ENCODE measurements at places on chromosomes 4 and X.

- DNase-seq: no peak
Observed at GRCh38 chr4:38106311-38106710, 146.1 kb downstream of the PTTG2 start.

- no peak for DNase-seq
Observed at GRCh38 chr4:13436962-13437361, 47.2 kb downstream of the RAB28 start.

- DNase-seq: no peak
Observed at GRCh38 chrX:41445171-41445570, 2.0 kb upstream of the NYX start.

GRCh38 chr4:104494822-104495559, at the start of gene CXXC4:
CXXC4 (minus strand) TSS chr4:104494894; CDS start chr4:104491802, 3,092 bp downstream.
- DNase-seq: peak; percentile 22

GRCh38 chr4:169957785-169958184, 68.4 kb downstream of the MFAP3L start:
- no peak for DNase-seq

DNA sequence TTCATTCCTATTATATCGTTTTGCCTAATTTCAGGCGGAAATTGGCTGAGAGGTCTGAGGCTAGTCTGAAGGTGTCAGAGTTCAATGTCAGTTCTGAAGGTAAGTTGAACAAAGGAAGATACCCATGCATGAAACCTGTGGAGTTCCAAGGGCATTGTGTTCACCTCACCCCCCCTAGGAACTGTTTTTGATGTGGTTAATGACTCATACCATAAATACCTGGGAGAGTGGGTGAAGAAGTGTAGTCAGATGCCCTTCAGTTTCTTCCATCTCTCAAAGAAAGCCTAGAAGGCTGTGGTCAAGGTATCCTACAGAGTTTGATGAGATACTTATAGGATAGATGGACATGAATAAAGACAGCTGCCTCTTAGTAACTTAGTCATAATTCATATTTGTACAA, 2.7 kb downstream of the UTP14A start:
- DNase-seq: no peak

DNA sequence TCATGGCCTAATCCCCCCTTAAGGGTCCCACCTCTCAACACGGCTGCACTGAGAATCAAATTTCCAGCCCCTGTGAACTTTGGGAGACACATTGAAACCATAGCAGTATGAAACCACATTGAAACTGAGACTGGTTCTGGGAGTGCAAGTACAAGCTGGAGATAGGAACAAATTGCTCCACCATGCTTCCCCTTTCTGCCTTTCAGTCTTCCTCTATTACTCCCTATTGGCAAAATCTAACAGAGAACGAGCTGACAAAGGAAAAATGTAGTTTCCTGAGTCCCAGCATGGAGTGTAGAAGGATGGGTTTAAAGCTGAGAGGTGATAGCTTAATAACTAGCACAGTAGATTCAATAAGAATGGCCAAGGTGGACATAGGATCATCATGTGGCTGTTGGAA, 161.7 kb upstream of the RPL34 start:
- DNase-seq: no peak

DNA sequence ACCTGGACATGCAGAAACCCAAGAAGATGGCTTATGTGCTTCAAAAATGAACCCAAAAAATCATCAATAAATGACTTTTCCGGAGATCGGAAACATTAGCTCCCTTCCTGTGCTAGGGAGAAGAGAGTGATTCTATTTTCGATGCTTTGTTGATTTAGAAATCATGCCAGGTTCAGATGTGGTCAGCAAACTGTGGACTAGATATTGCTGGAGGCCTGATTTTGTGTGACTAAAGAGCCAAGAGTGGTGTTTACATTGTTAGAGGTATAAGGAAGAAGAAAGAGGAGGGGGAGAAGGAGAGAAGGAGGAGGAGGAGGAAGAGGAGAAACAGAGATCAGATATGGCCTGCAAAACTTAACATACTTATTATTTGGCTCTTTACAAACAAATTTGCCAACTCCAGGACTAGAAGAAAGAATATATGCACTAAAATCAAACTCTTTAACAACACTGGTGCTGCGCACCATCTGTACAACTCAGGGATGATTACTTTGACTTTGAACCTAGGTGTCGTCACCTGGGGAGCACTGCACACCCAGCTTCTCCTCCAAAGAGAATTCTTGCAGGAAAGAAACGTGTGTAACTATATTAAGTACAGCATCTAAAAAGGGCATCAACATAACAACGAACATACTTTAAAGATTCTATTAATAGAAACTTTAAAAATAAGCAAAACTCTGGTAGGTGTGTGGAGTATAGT, 664.9 kb upstream of the LCORL start:
- no peak for DNase-seq

GRCh38 chrX:20454117-20454516, 187.4 kb upstream of the RPS6KA3 start:
- DNase-seq: peak; percentile 17

- no peak for DNase-seq
Observed at GRCh38 chrX:323721-324628, 5.4 kb upstream of the GTPBP6 start.

DNA sequence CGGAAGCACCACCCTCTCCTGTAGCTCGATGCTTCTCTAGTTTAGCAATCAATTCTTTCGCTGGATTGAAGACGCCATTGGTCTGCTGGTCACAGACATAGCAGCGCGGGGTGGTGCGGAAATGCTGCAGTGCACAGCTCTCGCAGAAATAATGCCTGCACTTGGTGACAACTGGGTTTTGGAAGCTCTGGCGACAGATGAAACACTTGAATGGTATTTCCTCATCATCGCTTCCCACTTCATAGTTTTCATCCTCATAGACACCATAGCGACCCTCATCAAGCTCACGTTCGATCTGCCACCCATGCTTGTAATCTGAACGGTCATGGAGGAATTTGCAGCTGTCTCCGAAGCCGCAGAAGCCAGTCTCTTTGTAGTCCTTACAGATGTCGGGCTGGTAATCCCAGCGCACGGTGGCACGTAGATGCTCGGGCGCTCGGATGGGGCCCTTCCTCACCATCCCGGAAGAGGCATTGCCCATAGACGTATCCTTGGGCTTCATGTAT, 854 bp downstream of the RNF113A start:
- DNase-seq: peak; percentile 39

DNA sequence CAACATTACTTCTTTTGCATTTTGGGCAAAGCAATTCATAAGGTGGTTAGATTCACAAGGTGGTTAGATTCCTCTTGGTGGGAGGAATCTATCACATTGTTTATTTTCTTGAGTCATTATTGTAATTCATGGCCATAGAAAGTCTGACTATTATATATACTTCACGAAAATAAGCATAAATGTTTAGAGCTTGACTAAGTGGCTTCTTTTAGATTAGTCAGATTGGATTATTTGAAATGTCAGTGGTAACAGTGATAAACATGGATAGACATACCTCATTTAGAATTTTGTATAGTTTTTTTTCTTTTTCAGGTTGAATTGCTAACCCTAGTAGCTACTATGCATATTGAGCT, 24.9 kb upstream of the DYNLT3 start:
- DNase-seq: no peak
